ENCODE measurements at places on chromosomes 12 and 14. TPM values are rescaled to one million over a fixed set of nuclear protein-coding genes. Genes with fewer than 3 reads are reported as not detected.

The PLEKHA5 gene
- total RNA-seq = 6.4 TPM

The FAIM2 gene
- 0.02 TPM for total RNA-seq

The BATF gene
- total RNA-seq = not detected

The NGB gene
- not detected for total RNA-seq
